Hematopoietic multipotent progenitor cell treated with erythropoietin and hydrocortisone succinate and interleukin-3 and kit ligand, for 4 days (in vitro differentiated cells): ENCODE measurements at places on chromosomes 7 and 10.

DNA sequence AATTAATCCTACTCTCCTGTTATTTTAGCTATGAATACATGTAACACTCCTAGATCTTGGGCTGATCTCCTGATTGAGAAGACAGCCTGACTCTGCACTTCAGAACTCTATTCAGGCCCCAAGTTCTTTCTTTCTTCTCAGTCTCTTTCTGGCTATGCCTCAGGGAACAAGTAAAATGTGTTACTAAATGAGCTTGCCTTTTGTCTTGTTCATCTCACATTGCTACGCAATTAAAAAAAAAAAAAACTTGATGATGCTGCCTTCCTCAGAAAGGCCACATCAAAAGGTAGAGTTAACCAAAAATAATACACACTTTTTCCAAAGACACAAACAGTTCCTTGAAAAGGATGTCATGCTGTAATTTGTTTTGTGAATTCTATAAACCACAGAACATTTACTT, 258.1 kb downstream of the TWIST1 start:
- no peak for DNase-seq

DNA sequence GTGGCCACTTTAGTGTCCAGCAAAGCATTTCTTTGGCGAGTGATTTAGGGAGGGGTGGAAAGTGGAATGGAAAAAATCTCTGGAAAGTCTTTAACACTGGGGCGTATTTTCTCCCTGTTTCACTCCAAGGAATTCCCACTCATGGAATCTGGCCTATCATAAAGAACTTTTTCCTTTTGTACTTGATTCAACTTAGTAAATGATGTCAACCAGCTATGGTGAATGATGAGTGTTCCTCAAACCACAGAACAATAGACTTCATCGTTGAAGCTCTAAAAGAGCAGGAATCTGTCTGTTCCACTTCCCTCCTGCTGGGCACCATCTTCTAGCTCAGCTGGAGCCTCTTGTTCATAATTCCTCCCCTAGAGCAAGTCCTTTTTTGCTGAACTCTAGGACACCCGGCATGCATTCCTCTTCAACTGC, 66.5 kb downstream of the EPDR1 start:
- DNase-seq, result no peak

GRCh38 chr10:115957012-115957399, 316.0 kb downstream of the GFRA1 start:
- no peak for DNase-seq

- DNase-seq, result no peak
Observed at GRCh38 chr7:43244232-43244631, 131.8 kb downstream of the HECW1 start.
